ENCODE measurements at places on chromosomes 12 and 14. TPM values are rescaled to one million over a fixed set of nuclear protein-coding genes. Genes with fewer than 3 reads are reported as not detected.

- no peak for DNase-seq
These were observed 612 bp downstream of the TRAPPC6B start for GRCh38 chr14:39169541-39169900.

KCNMB4 gene
- total RNA-seq, result 5.0 TPM

GRCh38 chr12:127083008-127083949 lies 1183.7 kb upstream of the TMEM132C start:
- DNase-seq, result peak; percentile 54

- no peak for DNase-seq
These were observed 36.5 kb downstream of the ZC3H14 start for GRCh38 chr14:88599326-88599725.

GRCh38 chr14:80865565-80865964 lies 76.0 kb downstream of the CEP128 start:
- no peak for DNase-seq

DNA sequence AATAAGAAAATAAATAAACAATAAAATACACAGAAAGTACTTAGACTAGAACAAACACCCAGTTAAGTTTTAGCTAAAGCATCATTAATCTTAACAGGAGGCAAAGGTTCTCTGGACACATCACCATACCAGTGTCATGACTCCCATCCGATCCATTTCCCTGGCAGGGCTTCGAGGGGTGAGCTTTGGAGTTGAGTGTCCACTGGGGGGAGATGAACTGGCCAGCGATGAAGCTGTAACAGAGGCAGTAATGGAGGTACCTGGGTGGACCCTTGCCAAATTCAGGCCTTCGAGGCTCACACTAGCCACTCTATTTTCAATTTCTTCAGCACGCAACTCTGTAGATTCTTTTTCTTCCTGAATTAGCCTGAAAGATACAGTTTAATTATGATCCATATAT lies 269.5 kb downstream of the ACSS3 start:
- no peak for DNase-seq

DNA sequence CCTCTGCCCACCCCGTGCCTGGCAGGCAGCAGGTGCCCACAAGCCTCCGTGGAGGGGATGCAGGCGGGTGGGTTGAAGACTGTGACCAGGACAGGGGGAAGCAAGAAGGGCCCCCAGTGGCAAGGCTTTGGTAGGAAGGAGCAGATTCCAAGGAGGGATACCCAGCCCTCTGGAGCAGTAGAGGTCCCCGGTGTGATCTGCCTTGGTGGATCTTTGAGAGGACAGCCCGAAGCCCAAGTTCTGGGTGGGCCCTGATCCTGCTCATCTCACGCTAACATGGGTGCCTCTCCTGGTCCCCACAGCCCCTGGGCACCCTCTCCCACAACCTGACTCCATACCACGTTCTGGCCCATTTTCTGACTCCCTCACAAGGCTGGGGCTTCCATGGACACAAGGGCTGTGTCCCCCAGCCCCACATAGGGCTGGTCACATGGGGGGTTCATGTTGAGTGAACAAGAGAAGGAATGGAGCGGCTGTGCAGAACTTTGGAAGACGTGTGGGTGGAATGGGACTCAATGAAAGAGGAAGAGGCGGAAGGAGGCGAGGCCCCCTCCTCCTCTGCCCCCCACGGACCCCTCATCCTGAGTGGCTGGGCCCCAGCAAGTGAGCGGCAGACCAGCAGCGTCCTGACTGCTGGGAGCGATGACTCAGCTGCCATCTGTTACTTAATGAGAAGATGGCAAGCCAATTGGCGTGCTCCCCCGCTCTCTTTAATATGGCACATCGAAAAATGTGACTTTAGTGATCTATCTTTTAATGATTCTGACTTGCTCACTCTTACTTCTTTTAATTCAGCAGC lies 77.0 kb upstream of the BCL11B start:
- DNase-seq, result no peak

ANKS1B gene
- 0.54 TPM for total RNA-seq

- no peak for DNase-seq
These were observed 44.2 kb upstream of the DCD start for GRCh38 chr12:54692353-54692752.

CIROP gene
- not detected for total RNA-seq

GRCh38 chr12:102950107-102950949 lies 7.1 kb upstream of the ASCL1 start:
- DNase-seq, result no peak

- no peak for DNase-seq
These were observed 452.2 kb downstream of the BCL11B start for GRCh38 chr14:98819867-98820206.

DNA sequence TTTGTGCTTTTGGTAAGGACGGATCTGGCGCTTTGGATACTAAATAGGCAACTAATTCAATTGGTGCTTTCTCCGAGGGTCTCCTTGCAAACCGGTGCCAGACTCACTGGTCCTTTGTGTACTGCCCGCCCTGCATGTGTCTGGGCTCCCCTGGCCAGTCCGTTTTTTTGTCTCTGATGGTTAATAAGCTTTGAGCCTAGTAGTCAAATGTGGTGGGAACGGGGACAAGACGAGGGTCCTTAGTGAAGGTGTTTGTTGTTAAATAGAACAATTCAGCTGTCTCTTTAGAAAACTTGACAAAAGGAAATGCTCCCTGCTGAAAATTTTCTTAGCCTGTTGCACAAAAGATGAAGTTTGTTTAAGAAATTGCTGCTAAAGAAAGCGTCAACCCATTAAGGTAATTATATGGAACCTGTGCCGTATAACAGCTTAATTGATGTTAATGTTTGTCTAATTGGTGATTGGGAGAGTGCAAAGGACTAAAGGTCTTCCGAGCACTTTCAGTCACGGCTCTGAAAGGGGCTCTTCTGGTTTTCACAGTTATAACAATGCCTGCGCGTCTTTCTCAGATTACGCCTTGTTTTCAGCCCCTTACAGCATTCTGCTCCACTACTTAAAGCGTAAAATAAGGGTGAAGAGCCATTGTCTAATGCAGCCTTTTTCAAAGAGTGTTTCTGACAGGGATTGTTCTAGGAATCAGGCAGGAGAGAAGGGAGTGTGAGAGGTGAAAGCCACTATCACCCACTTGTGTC lies 537.4 kb downstream of the PRKD1 start:
- no peak for DNase-seq

DNA sequence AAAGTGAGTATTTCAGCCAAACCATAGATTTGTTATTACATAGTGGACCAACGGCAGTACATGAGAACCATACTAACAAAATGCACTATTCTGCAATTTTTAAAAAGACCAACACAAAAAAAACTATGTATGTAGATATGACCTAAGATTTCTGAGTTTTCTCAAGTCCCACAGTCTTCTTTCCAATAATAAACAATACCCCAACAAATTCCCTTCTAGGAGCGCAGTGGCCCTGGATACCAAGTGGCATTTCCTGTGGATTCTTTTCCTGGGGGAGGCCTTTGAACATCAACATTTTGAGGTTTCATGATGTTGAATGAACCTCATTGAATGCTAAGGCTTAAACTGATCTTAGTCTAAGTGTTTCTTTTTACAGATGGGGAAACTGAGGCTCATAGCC lies 210.5 kb downstream of the BCAT1 start:
- DNase-seq, result no peak

FAM222A gene
- 3.7 TPM for total RNA-seq

DNA sequence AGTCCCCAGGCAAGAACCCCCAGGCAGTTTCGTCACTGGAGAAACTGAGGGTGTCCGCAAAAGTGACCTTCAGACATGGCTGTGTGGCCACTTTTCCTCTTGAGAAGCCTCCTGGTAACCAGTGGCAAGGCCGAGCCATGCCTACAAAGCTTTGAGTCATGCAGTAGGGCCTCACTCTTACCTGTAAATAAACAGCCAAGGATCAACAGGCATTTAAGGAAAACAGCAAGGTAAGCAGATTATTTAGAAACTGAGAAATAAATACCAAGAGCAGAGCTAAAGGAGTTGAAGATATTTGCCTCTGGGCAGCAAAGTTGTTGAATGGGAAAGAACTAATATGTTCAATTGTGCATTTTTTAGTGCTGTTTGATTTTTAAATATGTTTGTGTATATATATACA lies 141.0 kb upstream of the BCL2L14 start:
- no peak for DNase-seq

DNA sequence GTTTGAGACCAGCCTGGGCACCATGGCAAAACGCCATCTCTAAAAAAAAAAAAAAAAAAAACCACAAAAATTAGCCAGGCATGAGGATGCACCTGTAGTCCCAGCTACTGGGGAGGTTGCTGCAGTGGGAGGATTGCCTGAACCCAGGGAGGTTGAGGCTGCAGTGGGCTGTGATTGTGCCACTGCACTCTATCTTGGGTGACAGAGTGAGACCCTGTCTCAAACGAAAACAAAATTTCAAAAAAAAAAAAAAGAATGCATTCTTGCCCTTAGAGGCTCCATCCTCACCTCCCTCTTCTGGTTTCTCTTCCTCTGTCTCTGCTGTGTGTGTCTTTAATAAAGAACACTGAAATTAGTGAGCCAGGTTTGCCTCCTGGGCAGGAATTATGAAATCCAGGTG lies 107.8 kb downstream of the VCPKMT start:
- no peak for DNase-seq

NOXRED1 gene
- 0.66 TPM for total RNA-seq

ABCC9 gene
- total RNA-seq, result 0.05 TPM

DNA sequence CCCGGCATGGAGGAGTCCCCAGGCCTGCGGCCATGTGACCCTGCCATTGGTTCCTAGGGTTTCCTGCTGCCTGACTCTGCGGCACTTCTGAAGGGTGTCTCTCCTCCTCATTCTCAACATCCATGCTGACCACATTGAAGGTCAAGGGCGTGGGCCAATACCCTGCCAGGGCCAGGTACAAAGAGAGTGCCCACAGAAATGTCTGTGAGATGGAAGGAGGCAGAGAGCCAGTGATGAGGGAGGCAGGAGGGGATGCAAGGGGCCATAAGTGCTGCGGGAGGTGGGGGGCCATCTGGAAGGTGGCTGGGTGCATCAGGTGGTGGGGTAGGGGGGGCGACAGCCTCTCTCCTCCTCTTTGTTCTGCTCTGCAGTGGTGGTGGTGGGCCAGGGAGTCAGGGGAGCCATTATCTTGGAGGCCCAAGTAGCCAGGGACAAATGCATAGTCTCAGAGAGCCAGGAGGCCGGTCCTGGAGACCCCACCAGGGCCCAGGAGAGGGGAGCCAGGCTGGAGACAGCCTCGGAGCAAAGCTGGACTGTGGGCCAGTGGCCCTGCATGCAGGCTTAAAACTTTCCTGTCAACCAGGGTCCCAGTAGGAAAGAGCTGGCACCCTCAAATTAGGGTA lies 13.0 kb upstream of the CDC42BPB start:
- DNase-seq, result no peak

METTL17 gene
- total RNA-seq, result 93.5 TPM

DNA sequence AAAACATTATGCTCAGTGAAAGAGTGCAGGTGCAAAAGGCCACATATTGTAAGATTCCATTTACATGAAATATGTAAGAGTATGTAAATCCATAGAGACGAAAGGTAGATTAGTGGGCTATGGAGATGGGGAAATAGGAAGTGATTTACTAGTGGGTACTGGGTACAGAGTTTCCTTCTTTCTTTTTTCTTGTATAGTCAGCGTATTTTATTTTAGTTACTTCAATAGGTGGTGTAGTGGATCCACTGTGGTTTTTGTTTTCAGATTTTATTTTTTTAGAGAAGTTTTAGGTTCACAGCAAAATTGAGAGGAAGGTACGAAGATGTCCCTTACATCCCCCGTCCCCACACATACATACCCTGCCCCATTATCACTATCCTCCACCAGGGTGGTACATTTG lies 6.1 kb upstream of the CIT start:
- no peak for DNase-seq

GRCh38 chr14:77498984-77499527 lies 440 bp upstream of the ISM2 start:
- no peak for DNase-seq

BDKRB1 gene
- total RNA-seq, result not detected

DNA sequence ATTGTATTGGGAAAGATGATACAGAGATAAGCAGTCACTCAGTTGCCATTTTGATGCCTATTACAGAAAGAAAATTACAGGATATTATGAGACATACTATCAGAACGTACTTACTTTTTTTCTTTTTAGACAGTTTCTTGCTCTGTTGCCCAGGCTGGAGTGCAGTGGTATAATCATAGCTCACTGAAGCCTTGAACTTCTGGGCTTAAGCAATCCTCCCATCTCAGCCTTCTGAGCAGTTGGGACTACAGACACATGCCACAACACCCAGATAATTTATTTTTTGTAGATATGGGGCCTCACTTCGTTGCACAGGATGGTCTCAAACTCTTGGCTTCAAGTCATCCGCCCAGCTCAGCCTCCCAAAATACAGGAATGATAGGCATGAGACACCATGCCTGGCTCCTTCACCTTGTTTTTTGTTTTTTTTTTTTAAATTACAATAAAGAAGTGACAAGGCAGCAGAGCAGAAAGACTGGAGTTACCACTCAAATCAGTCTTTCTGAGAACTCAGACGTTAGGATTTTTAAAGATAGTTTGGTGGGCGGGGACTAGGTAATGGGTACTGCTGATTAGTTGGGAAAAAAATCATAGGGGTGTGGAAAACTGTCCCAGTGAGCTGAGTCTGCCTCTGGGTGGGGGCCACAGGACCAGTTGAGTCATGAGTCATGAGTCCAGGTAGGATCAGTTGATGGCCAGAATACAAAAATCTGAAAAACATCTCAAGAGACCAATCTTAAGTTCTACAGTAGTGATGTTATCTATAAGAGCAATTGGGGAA lies 11.5 kb upstream of the CPM start:
- DNase-seq, result no peak

Data from HCT116 (cell line).